ENCODE measurements at places on chromosomes 4 and X. TPM values are rescaled to one million over a fixed set of nuclear protein-coding genes. Genes with fewer than 3 reads are reported as not detected.

The MAGEA2B gene
- not detected for total RNA-seq

The EDNRA gene
- 0.58 TPM for total RNA-seq

The CTAG2 gene
- not detected for total RNA-seq

The TCEAL3 gene
- 16.3 TPM for total RNA-seq

The SH3TC1 gene
- total RNA-seq, result 22.8 TPM

The ENPEP gene
- 0.72 TPM for total RNA-seq

The ITM2A gene
- 112 TPM for total RNA-seq

The HPGDS gene
- total RNA-seq, result 2.8 TPM

The CFP gene
- total RNA-seq, result not detected

The CT45A2 gene
- total RNA-seq, result not detected

The GATB gene
- total RNA-seq, result 32.2 TPM

The TMPRSS11B gene
- total RNA-seq, result not detected

The GYG2 gene
- total RNA-seq, result 5.4 TPM

The GATA1 gene
- not detected for total RNA-seq

The DGKK gene
- 1.8 TPM for total RNA-seq

The ADAMTS3 gene
- not detected for total RNA-seq

All from stomach (tissue), 19 donors.